Activated CD4-positive, CD25-positive, alpha-beta regulatory T cell treated with anti-CD3 and anti-CD28 coated beads, Interleukin-2, amount 50 U/mL, for 24 hours (primary cell): ENCODE measurements at places on chromosomes 13 and 19.

GRCh38 chr19:34999498-35000337 lies at the start of gene GRAMD1A:
Gene GRAMD1A, plus strand, starts transcription at chr19:35000323. Its CDS starts 156 bp downstream, at chr19:35000479.
- peak; percentile 63 for ATAC-seq

DNA sequence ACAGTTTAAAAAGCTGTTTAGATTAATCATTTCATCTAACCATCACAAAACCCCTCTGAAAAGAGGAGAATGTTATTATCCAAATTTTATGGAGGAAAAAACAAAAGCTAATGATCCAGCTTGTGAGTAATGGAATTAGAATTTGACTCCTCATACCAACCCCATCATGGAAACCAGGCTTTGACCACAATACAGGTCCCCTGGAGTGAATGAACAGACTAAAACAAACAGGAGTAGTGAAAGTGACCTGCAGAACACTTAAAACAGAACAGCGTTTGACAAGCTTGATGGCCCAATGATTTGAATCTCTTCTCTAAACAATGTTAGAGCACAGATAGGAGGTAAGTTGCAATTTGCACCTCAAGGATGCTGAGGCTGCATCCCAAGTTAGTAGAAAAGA lies 230.0 kb downstream of the DCT start:
- ATAC-seq, result no peak

- ATAC-seq, result no peak
These were observed 466.4 kb upstream of the ARGLU1 start for GRCh38 chr13:107034236-107034872.

- ATAC-seq, result no peak
These were observed 276.7 kb downstream of the POU4F1 start for GRCh38 chr13:78326633-78327032.

GRCh38 chr19:3699741-3700241 lies 477 bp downstream of the PIP5K1C start:
- no peak for ATAC-seq

DNA sequence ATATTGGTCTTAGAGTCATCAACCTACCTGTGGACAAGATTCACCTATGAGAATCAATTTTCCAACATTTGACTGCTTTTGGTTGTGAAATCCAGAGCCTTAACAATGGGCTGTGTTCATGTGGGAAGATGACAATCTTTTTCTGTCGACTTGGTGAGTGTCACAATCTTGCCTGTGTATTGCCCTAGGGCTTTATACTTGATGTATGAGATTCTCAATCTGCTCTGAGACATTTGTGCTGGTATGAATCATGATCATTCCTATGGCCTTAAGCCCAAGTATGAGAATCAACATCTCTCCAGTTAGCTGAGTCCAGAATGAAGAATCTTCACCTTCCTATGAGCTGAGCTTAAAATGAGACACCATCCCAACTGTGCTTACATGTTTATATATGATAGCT lies 68.7 kb downstream of the ZNF726 start:
- ATAC-seq, result no peak

- no peak for ATAC-seq
These were observed 158.4 kb downstream of the KLF12 start for GRCh38 chr13:73975767-73976166.

DNA sequence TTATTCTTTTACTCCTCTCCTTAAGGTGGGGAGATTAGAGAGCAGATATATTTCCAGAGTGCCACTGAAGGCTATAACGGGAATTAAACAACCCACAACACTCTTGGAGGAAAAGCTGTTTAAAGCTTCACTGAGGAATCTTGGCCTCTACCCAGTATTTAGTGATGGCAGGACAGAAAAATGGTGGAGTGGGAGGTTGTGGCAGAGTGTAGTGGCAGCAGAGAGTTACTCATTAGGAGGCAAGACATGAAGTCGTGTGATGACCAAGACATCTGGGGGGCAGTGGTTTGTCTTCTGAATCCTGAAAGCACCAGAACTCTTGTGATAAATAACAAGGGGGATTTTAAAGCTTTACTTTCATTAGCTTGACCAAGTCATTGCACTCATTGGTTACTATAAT lies 563.5 kb upstream of the SLITRK5 start:
- no peak for ATAC-seq

- ATAC-seq, result no peak
These were observed 39.2 kb downstream of the GPC6 start for GRCh38 chr13:93265800-93266199.

GRCh38 chr13:78638216-78638615 lies 20.7 kb downstream of the OBI1 start:
- ATAC-seq, result no peak

DNA sequence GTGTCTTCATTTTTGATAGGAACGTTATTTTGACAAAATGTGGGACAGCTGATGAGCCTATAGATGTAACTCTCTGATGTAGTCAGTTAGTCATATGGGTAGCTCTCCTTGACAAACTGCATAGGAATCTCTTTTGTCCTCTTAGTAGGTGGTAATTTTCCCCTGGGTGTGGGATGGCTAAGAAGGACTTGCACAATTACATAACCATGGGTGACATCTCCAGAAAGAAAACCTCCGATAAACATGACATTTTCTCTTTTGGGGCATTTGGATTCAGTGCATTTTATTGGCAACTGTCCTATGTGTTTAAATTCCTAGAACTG lies 41.8 kb downstream of the IGFL3 start:
- ATAC-seq, result no peak

DNA sequence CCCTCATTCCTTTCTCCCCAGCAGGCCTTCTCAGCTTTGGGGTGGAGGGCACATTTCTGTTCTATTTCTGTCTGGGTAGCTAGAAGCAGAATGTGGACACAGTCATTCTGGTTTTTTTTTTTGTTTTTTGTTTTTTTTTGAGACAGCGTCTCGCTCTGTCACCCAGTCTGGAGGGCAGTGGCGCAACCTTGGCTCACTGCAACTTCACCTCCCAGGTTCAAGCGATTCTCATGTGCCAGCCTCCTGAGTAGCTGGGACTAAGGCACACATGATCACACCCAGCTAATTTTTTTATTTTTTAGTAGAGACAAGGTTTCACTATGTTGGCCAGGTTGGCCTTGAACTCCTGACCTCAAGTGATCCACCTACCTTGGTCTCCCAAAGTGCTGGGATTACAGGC lies 20.3 kb downstream of the CLPTM1 start:
- no peak for ATAC-seq

- no peak for ATAC-seq
These were observed 24.7 kb upstream of the MATK start for GRCh38 chr19:3810708-3811355.

DNA sequence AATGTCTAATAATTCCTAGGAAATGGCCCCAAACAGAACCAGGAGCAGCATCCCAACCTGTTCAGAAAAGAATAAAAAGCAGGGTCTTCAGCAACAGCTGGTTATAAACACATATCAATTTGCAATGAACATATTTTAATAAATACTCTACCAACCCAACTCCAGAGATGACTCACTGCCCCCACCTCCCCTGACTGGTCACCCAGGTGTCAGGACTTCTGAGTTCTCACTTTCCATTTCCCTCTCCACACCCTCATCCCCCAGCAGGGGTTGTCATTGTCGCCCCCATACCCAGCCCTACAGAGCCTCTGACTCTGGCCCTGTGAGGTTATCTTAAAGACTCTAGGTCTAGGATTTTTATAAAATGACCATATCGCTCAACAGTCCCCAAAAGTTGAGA lies 6.9 kb downstream of the SERPINE3 start:
- ATAC-seq, result no peak

DNA sequence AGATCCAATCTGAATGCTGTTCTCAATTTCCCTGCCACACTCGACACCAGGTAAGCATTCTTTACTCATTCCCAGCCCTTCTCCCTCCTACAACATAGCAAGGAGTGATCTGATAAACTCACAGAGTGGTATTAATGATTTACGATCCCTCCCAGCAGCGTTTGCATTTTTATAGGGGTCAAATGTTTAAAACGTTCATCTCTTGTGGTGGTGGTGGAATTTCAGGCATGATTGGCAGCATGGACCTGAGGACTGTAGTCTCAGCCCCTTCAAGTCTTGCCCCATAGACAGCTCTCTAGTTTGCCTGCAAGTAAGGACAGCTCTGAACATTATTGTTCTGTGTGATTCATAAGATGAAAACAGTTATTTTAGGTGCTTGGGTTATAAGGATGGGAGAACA lies 565.7 kb downstream of the EFNB2 start:
- ATAC-seq, result no peak

DNA sequence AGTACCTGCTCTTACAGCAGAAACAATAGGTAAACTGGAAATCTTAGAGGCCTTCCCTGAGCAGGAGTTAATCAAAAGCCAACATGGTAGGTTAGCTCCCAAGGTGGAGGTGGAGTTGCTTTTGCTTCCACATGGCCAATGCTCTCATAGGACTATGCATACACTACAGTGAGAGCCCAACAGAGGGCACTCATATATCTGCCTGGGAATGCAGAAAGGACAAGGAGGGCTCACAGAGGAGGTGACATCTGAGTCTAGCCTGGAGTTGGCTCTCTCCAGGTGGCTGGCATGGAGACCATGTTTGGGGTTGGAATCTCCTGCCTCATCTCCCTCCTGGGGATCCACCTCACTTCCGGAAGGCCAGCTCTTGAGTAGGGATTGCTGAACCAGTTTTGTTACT lies 34.6 kb downstream of the ATP8A2 start:
- no peak for ATAC-seq

DNA sequence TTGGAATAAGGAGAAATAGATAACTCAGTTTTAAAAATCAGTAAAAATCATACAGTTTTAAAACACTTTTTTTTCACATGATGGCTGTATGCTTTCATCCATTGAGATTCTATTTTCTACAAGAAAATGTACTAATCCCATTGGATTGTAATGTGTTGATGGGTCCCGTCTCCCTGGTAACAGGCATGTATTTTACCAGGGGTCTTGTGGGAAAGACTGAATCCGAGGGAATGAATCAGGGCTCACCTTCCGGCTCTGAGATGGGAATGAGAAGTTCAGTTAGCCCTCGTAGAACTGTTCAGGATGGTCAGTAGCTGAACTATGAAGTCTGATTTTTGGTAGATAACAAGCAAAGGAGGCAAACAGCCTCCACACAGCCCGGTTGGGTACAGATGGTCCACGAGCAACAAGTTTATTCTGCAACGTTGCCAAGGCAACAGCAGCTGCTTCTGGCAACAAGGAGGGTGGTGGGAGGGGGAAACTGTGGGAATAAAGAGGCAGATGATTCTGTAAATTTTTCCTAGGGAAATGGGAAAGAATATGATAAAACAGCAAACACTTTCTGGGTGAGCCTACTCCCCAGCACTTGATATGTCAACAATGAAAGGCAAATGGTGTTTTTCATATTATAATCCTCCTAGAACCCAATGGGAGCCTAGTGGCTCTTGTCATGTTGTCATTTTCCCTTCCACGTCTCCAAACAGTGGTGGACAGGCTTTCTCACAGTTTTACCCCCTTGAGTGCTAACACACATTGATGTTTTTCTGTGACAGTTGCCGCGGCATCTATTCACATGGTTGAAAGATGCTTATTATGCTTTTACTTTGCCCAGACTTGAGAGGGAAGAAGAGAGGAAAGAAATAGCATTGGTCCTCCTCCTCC lies 12.4 kb upstream of the SIAH3 start:
- no peak for ATAC-seq

DNA sequence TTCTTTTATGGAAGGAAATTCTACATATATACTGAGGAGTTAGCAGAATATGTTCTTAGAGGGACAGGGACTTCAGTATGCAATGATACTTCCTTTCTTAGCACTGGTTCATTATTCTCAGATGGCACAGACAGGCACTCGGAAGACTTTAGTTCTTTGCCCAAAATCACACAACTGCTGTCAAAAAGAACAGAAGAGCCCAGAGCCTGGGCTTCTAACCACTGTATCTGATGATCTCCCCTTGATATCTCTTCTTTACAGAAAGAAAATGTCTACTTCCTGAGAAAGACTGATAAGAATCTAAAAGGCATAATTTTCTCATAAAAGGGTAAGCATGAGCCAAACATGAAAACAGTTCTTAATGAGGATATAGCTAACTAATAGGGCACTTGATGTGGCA lies 2034.2 kb upstream of the PRR20A start:
- no peak for ATAC-seq

GRCh38 chr13:19822673-19823072 lies 39.9 kb upstream of the PSPC1 start:
- no peak for ATAC-seq

GRCh38 chr13:114313061-114313860 lies 1.0 kb upstream of the CHAMP1 start:
- ATAC-seq, result peak; percentile 62

DNA sequence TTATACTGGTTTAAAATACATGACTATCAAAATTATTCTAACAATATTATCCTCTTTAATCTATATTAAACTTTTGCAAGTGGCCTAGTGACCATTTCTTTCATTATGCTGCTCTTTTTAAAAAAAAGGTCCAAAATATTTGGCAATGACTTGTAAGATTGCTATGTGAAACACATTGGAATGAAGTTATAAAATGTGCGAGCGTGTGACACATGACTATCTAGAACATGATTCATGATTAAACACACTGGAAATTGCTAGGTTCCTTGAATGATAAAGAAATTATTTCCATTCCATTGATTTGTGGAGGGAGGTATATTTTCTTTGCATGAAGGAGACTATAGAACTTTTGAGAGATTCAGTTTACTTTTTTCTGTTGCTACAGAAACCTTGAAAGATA lies 739.1 kb downstream of the DIAPH3 start:
- no peak for ATAC-seq

- no peak for ATAC-seq
These were observed 188.1 kb downstream of the RFC3 start for GRCh38 chr13:34006011-34006410.

DNA sequence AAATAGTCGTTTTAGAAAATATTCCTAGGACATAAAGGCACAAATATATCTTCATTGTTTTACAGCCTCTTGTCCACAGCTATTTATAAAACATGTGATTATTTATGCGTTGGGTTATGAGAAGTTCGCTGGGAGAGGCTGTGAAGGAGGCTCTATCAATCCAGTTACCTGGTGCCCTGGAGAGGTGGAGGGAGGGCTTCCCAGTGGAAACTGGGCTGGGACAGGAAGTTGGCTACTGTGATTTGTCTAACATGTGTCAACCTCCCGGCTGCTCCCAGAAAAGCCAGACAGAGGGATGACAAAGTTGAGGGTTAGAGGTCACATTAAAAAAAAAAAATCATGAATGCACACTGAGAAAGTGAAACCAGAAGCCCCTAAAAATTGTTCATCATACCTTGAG lies 346.5 kb downstream of the ZNF536 start:
- no peak for ATAC-seq
